SHP77 (cell line): ENCODE measurements at places on chromosomes 3 and 15.
A peak's percentile ranks its signal among the peaks of the same experiment; 100 is the strongest.

DNA sequence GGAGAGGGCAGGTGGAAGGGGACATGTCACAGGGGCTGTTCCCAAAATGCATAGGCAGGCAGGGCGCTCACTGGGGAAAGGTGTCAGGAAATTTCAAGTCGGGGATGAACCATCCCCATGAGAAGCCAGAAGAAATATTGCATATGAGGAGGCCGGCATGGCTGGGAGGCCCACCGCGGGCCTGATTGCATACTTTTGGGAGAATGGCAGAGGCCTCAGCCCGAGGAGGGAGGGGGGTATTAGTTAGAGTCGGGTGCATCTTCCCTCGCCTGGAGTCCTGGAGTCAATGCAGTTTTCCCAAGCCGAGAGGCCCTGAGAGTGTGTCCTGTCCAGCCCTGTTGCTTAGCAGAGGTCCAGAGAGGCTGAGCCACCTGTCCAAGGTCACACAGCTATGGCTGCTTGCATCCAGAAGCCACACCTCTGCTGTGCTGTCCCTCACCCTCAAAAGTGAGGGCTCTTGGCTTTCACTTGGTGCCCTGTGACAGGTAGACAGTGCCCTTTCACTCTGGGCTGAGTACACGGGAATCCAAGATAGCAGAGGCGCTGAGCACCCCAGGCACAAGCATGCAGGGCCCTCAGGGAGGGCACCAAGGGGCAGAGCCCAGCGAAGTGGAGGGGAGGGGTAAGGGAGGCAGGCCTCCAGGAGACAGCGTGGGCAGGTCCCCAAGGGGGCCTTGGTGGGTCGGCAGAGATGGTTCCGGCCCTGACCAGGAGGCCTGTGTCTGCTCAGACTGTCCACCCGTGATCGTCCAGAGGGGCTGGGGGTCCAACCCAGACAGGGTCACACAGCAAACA is 48.5 kb downstream of the GRIP2 start:
- no peak for DNase-seq

GRCh38 chr15:44340410-44340809 is 51.9 kb downstream of the GOLM2 start:
- DNase-seq: no peak

GRCh38 chr3:139129892-139130291 is 85.2 kb upstream of the PRR23C start:
- DNase-seq: no peak

DNA sequence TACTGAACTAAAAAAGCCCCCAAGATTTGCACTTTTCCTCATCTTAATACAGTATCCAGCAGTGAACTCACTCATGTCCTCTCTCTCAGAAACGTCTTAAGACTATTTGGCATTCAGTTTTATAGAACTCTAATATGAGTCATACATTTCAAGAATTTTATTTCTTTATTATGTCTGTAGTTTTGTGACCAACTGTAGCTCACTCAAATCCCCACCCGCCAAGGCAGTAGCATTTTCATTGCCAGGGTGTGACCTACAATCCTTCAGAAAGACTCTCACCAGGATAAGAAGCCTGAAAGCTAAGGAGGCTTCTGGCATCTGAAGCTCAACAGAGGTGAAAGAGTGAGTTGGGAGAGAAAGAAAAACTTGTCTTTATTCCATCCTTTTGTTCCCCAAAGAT is 537.1 kb downstream of the RSL24D1 start:
- no peak for DNase-seq

GRCh38 chr3:169939751-169940150 is 26.9 kb upstream of the SEC62 start:
- DNase-seq: no peak

DNA sequence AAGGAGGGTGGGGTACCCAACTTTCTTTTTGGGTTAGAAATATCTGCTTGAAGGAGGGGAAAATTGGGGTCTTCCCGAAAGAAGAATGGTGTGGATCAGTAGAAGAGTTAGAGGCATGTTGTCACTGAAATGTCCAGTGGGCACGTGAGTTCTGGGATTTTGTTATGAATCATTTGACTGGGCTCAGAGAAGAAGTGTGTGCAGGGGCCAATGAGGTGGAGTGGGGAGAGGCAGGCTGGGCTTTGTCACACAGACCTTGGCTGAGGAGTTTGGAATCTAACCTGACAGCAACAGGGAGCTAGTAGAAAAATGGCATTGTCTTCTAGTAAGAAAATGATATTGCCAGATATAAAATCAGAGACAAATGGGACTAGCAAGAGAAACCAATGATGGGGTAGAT is 436.8 kb downstream of the MFSD1 start:
- peak; percentile 26 for DNase-seq

GRCh38 chr3:14242490-14243311 is 64.1 kb downstream of the LSM3 start:
- DNase-seq: no peak

DNA sequence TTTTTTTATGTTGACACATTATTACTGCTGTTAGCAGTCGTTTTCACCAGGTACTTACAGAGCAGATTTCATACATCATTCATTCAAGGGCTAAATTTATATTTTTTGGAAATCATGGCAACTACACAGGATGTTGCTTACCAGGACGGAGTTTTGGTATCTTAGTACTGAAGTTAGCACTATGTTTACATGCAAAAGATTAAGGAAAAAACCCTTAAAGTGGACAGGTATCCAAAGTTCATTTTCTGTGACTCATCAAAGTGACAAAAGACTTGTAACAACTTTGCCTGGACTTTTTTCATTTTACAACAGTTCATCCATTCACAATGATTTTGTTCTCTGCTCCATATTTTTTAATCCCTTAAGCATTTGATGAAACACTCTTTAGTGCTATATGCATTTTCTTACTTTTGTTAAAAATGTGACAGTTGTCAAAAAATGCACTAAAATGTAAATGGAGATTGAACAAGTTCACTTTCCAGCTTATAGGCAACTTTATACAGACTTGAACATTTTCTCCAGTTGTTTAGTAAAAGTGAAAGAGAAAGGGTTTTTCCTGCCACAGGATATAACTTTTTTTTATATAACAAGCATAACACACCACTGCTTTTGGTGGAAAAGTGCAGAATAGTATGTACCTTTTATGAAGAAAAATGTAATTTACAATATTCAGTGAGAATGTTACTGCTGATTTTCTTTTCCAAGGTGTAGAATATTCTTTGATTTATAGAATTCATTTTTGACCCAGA is 104.1 kb downstream of the STT3B start:
- no peak for DNase-seq

- no peak for DNase-seq
Observed at GRCh38 chr3:172046268-172046915, 7.0 kb downstream of the FNDC3B start.

- no peak for DNase-seq
Observed at GRCh38 chr15:41512512-41512939, 1.1 kb downstream of the LTK start.

DNA sequence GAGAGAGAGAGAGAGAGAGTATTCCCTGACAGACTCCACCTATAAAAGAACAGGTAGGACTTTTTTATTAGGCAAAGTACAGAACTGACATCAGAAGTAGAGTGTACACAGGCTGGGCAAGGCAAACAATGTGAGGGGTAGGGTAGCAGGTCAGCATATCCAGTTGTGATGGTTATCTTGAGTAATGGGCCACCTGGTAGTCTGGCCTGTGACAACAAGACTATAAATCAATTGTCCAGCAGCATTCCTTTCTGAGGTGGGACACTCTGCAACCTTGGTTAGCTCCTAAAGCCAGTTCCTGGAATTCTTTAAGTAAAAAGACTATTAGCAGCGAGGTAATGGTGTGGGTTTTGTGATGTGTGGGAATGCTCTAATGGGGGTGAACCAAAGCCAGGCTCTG is 14.9 kb upstream of the TMCC1 start:
- peak; percentile 55 for DNase-seq
